ENCODE measurements at places on chromosomes 12 and 14. TPM values are rescaled to one million over a fixed set of nuclear protein-coding genes. Genes with fewer than 3 reads are reported as not detected.
A peak's percentile ranks its signal among the peaks of the same experiment; 100 is the strongest.

Gene ANKRD33
- not detected for total RNA-seq

GRCh38 chr12:53543539-53543938 lies 36.3 kb upstream of the NPFF start:
- no peaks in the 10 kb centered on the region for H3K4me1 ChIP-seq
- no peak overlapping the region for H3K4me3 ChIP-seq
- peak overlapping the region; percentile 16 for H3K27ac ChIP-seq
- DNase-seq: no peak
- no peaks in the 10 kb centered on the region for H3K36me3 ChIP-seq
- no peaks in the 10 kb centered on the region for H3K27me3 ChIP-seq

DNA sequence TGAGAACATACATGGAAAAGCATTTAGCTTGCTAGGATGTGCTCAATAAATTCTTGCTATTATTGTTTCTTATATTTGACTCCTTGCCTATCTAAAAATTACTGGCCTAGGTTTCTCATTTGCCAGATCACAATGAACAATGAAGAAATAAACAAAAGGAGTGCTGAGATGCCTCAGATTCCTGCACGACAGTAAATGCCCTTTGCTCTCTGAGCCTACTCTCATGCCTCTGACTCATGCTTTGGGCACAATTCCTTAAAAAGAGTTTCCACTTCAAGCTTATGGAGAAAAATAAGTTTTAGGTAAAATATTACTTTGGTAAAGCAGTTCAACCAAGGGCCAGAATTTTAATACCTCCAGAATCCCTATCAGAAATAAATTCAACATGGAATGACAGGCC lies 30.9 kb downstream of the GRIN2B start:
- H3K27me3 ChIP-seq: no peaks in the 10 kb centered on the region
- H3K4me3 ChIP-seq: no peak overlapping the region
- H3K36me3 ChIP-seq: no peaks in the 10 kb centered on the region
- H3K27ac ChIP-seq: no peak overlapping the region

- no peak for DNase-seq
- no peaks in the 10 kb centered on the region for H3K36me3 ChIP-seq
- H3K27ac ChIP-seq: no peak overlapping the region
- H3K4me3 ChIP-seq: no peak overlapping the region
- no peaks in the 10 kb centered on the region for H3K27me3 ChIP-seq
These were observed 27.0 kb downstream of the LRCOL1 start for GRCh38 chr12:132583411-132583710.

DNA sequence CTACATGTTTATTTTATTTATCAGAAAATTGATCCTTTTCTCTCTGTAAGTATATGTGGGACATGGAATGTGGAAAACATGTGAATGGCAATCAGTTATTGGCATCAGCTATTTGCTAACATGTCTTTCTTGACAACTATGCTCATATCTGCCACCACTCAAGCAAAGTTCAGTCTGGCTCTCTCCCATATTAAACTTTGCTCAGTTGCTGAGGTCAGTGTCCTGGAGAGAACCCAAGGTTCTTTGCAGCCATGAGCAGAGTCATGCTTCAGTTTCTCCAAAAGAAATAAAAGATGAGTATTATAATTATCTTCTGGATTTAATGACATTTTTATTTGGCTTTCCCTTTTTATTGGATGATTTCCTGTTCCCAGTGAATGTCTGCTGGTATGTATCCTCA lies 42.6 kb downstream of the A2M start:
- H3K4me3 ChIP-seq: no peak overlapping the region
- no peak overlapping the region for H3K27ac ChIP-seq
- no peak for DNase-seq
- H3K4me1 ChIP-seq: no peaks in the 10 kb centered on the region
- H3K27me3 ChIP-seq: no peaks in the 10 kb centered on the region
- H3K36me3 ChIP-seq: peaks cover 13% of the 10 kb centered on the region
